ENCODE measurements at places on chromosomes 5 and 9. TPM values are rescaled to one million over a fixed set of nuclear protein-coding genes. Genes with fewer than 3 reads are reported as not detected.

DNA sequence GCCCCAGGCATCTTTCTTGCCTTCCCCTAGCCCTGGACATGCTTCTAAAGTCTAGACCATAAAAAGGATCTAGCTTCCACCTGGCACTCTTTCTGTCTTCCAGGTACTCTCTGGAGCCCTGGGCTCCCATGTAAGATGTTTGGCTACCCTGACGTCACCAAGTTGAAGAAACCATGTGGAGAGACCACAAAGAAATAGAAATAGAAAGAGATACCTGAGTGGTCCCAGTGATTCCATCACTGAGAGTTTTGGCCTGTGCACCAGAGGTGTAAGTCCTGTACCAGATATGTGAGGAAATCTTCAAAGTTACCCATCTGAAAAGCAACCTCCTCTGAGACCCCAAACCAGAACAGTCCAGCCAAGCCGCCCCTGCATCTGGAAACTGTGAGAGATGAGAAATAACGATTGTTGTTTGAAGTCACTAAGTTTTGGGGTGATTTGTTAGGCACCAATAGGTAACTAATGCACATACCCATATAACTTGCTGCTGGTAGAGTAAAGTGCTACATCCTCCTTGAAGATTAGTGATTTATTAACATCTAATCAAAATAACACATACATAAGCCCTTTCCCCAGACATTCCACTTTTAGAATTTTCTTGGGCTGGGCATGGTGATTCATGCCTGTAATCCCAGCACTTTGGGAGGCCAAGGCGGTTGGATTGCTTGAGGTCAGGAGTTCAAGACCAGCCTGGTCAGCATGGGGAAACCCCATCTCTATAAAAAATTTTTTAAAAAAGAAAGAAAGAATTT, 85.7 kb upstream of the LHFPL2 start:
- DNase-seq = no peak

- DNase-seq = no peak
Measured at GRCh38 chr5:20619591-20619990, 631.6 kb upstream of the CDH18 start.

DNA sequence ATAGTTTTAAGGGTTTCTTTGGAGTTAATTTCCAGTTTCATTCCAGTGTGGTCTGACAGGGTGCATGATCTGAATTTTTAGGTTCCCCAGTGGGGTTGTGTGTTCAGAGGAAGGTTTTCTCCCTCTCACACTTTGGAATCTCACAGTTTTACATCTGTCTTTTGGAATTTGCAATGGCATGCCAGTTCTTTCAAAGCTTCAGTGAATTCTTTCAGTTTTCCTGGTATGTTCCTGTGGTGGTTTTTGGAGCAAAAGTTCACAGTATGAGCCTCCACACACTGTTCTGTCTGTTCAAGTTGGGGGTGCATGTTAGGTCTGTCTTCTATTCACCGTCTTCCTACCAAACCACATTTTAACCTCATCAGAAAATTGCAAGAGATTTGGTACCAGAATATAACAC, 624.2 kb downstream of the KCTD16 start:
- DNase-seq = no peak

DNA sequence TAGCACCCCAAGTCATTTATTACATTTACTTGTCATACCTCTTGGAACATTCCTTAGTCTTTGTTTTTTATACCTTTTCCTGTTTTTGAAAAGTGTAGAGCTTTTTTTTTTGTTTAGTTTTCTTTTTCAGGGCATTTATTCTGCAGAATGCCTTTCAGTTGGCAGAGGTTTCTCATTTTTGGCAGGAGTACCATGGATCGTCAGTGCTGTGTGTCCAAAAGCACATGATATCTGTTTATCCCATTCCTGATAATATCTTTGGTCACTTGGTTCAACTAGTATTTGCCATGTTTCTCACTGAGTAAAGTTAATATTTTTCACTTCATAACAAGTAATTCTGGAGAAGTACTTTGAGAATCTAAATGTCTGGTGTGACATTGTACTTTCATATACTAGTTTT, 10.7 kb downstream of the OGN start:
- DNase-seq = peak; percentile 36

DNA sequence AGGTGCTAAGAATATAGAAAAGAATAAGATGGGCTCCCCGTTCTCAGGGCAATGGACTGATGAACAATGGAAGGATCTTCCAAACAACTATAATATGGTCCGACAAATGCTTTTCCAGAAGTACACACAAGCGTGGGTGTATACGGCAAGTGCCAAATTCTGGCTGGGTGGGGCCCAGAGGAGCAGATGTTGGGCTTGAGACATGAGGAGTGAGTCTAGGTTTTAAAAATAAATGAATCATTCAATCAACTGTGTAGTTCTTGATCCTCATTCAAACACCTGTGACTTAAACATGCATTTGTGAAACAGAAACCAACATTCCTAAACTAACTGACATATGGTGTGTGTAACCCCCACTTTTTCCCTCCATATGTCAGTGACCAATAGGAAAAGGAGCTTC, 47.9 kb downstream of the MFAP3 start:
- peak; percentile 14 for DNase-seq

GRCh38 chr5:91388362-91388761, 5.2 kb upstream of the ARRDC3 start:
- no peak for DNase-seq

DNA sequence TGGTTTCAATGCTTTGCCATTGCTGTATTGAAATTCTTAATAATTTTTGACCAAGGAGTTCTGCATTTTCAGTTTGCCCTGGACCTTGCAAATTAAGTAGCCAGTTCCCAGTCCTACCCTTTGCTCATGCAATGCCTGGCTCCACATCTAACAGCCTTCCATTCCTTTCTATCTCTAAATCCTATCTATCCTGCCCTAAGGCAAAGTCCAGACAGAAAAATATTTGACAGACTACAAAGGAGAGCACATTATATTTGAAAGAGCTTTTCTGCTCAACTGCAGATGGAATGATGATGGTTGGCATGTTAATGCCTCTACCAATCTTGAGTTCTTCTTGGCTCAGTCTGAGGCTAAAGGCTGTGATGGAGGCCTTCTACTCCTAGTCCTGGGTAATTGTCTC, 15.5 kb downstream of the SLC22A4 start:
- DNase-seq = no peak

GRCh38 chr5:38535248-38535750, 21.1 kb downstream of the LIFR start:
- DNase-seq = no peak

DNA sequence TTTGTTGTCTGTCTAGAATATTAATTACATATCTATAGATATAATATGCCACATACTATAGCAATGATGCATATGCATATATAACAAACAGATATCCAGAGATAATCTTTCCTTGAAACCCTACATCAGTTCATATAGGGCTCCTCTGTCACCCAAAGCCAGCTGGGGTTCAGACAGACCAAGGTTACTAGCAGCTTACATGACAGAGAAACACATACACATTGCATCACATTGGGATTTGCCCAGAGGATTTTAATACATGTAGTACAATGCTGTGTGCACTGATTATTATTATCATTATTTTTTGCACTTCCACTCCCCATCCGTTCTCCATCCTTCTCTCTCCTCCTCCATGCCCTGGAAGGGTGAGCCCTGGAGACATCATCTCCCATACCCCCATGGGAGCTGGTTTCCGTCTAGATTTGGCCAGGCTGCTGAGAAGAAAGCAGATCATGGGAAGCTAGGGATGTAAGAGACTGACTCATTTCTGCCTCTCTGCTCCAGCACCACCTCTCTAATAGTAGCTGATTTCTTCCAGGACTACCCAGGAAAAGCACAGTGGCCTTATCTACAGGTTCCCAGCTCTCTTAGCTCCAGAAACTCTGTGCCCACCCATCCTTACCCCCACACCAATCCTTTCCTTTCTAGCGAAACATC, 23.3 kb downstream of the FST start:
- DNase-seq = no peak

GRCh38 chr5:77316871-77317661, 106.6 kb downstream of the PDE8B start:
- peak; percentile 5 for DNase-seq

Gene PCDHGA9
- 4.8 TPM for total RNA-seq

Gene DMRT3
- not detected for total RNA-seq

Gene PGM5
- 113 TPM for total RNA-seq

Gene NTNG2
- 2.1 TPM for total RNA-seq

Gene AGXT2
- total RNA-seq = not detected

Gene SAPCD2
- total RNA-seq = 0.26 TPM

Gene LCN12
- total RNA-seq = not detected
